Osteocyte (in vitro differentiated cells): ENCODE measurements at places on chromosomes 2 and 18. TPM values are rescaled to one million over a fixed set of nuclear protein-coding genes. Genes with fewer than 3 reads are reported as not detected.

DNA sequence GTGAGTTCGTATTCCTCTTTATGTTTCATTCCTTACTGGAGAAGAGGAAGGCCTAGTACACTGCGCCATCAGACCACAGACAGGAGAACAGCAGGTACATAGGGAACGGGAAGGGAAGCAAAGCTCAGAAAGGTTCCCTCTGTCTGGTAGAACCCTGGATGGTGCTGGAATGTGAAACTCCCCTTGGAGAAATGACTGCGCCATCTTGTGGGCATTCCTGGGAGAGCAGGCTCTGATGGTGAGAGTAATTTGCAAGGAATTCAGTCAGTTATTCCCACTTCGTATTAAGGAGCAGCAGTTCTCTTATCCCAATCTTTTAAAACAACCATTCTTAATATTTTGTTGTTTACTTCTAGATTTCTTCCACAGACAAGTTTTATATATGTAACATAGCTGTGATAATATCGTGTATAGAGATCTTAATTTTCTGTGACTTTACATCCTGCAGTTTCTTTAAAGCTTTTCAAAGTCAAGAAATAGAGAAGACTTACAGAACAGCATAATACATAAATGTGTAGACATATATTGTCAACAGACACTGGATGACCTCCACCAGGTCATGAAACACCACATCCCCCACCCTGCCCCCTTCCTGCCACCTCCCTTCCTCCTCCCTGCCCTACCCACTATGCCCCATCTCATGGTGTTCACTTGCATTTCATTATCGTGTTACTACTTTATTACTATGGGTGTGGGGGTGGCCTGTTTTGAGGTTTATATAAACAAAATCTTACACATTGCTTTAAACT lies 83.9 kb downstream of the ARHGEF4 start:
- no peak overlapping the region for H3K4me3 ChIP-seq
- DNase-seq, result no peak
- no peaks in the 10 kb centered on the region for H3K27me3 ChIP-seq

- no peaks in the 10 kb centered on the region for H3K36me3 ChIP-seq
- no peaks in the 10 kb centered on the region for H3K27me3 ChIP-seq
- H3K4me3 ChIP-seq, result no peak overlapping the region
- DNase-seq, result no peak
- peaks cover 19% of the 10 kb centered on the region for H3K4me1 ChIP-seq
Observed at GRCh38 chr18:33817096-33817495, 239.1 kb downstream of the ASXL3 start.

DNA sequence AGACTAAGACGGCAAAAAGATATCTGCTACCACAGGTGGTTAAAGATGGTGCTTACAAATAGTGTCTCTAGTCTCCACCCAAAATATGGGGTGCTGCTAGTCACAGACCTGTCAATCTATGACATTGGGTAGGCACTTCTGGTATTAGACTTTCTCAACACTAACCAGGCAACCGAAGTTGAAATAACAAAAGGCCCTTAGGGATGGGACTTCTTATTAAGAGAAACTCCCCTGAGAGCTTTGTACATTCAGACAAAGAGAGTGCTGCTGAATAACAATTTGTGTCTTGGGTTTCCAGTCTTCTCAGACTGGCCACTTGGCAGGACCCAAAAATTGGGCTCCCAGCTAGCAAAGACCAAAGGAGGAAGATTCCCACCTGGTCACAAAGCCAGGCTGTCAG lies 310.0 kb downstream of the CNTNAP5 start:
- no peak overlapping the region for H3K4me3 ChIP-seq
- no peaks in the 10 kb centered on the region for H3K4me1 ChIP-seq
- no peaks in the 10 kb centered on the region for H3K36me3 ChIP-seq
- no peak overlapping the region for H3K27ac ChIP-seq

GRCh38 chr2:111239581-111240249 lies 119.0 kb downstream of the BCL2L11 start:
- DNase-seq, result no peak
- H3K36me3 ChIP-seq, result peaks cover 27% of the 10 kb centered on the region
- H3K27me3 ChIP-seq, result no peaks in the 10 kb centered on the region
- H3K4me1 ChIP-seq, result peaks cover 2% of the 10 kb centered on the region

DNA sequence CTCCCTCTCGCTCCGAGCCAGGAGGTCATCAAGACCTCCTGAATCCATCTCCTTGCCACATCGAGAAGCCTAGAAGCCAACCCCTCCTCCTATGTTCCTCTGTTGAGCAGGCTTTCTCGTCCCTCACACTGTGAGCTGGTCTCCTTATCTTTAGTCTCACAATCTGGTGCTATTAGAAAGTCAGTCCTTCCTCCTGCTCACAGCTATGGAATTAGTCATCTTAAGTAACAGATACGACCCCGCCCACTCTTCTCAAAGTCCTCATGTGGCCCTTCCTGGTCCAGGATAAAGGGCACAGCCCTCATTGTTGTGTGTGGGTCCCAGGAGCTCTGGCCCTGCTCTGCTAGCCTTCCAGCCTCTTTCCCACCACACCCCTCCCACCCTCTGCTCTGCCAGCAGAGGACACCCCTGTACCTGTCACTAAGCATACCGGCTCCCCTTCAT lies 41.4 kb upstream of the TRIB2 start:
- no peak for DNase-seq
- no peak overlapping the region for H3K4me3 ChIP-seq
- no peaks in the 10 kb centered on the region for H3K27me3 ChIP-seq
- H3K4me1 ChIP-seq, result peaks cover 3% of the 10 kb centered on the region
- H3K36me3 ChIP-seq, result no peaks in the 10 kb centered on the region
- H3K27ac ChIP-seq, result no peak overlapping the region

DNA sequence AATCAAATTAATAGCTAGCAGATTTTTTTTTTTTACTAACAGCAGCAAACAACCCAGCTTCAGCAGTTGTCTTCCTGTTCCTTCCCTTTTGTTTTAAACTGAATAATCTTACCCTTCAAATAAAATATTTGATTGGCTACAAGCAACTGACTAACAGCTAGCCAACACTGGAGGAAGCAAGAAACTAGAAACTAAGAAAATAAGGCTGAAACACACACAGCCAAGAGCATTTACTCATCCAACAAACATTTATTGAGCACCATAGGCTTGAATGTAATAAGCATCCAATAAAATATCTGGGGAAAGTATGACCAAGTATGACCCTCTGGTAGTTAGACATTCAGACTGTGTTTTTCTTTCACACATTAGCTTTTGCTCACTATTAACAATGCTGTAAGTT lies 189.2 kb downstream of the CD226 start:
- H3K4me3 ChIP-seq, result no peak overlapping the region
- no peak overlapping the region for H3K27ac ChIP-seq
- DNase-seq, result no peak
- peaks cover 12% of the 10 kb centered on the region for H3K4me1 ChIP-seq

DNA sequence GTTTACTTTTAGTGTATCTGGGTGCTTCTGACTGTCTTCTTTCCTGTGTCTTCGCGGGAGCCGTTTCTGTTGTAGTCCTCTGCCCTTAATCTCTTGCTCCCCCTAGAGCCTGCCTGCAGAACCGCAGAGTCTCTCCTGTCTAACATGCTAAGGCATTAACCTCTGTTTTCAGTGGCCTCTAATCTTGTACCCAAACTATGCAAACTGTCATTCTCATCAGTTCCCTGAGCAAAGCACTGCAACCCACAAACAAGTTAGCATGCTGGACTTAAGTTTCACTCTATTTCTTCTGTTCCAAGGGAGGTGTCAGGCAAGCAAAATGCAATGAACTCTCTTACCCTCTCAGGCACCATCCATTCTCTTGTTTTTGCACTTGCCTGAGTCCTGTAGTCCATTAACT lies 138.4 kb downstream of the OTX1 start:
- peaks cover 2% of the 10 kb centered on the region for H3K4me1 ChIP-seq
- H3K36me3 ChIP-seq, result no peaks in the 10 kb centered on the region
- H3K27me3 ChIP-seq, result peaks cover 2% of the 10 kb centered on the region
- DNase-seq, result no peak
- peak overlapping the region; percentile 17 for H3K4me3 ChIP-seq

- peak; percentile 96 for DNase-seq
- peak overlapping the region; percentile 73 for H3K27ac ChIP-seq
- H3K4me3 ChIP-seq, result peak overlapping the region; percentile 88
- peaks cover 2% of the 10 kb centered on the region for H3K27me3 ChIP-seq
- H3K4me1 ChIP-seq, result peaks cover 21% of the 10 kb centered on the region
- peaks cover 3% of the 10 kb centered on the region for H3K36me3 ChIP-seq
Observed at GRCh38 chr2:242088471-242089212, 219.1 kb downstream of the RTP5 start.

GRCh38 chr18:56869189-56869777 lies 218.1 kb downstream of the WDR7 start:
- H3K27me3 ChIP-seq, result no peaks in the 10 kb centered on the region
- H3K4me3 ChIP-seq, result no peak overlapping the region
- H3K27ac ChIP-seq, result no peak overlapping the region
- no peak for DNase-seq
- H3K4me1 ChIP-seq, result peaks cover 11% of the 10 kb centered on the region

DNA sequence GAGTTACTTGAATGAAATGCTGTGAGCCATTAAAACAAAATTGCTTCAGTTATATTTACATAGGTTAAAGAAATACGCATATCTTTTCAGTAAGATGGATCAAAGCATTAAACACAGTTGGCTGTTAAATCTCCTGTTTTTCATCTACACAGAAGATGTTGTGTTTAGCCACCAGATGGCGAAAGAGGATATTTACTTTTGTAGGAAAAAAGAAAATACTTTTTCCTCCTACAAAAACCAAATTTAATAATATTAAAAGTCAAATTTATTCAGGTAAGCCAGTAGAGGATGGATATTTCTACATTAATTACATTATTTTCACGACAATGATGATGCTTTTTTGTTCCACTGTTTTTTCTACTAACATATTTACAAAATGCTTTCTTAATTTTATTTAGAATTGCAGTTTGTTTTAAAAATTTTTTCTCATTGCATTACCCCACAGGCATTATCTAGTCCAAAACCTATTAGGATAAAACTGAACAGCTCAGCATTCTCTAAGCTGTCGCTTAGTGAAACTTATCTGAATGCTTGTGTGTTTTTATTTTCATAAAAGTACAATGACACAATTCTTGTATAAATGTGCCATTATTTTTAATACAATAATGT lies 173.7 kb downstream of the ASXL3 start:
- H3K27me3 ChIP-seq, result no peaks in the 10 kb centered on the region
- no peak for DNase-seq
- H3K4me3 ChIP-seq, result no peak overlapping the region
- no peak overlapping the region for H3K27ac ChIP-seq
- H3K4me1 ChIP-seq, result peaks cover 39% of the 10 kb centered on the region
- H3K36me3 ChIP-seq, result no peaks in the 10 kb centered on the region

HNMT gene
- 3.2 and 4.6 TPM in 2 replicates for total RNA-seq

HOXD13 gene
- not detected in 2 replicates for total RNA-seq

KATNAL2 gene
- 7.1 and 7.9 TPM in 2 replicates for total RNA-seq

GRP gene
- not detected in 2 replicates for total RNA-seq

SKOR2 gene
- not detected in 2 replicates for total RNA-seq

UGT1A8 gene
- not detected in 2 replicates for total RNA-seq

IL1RN gene
- not detected in 2 replicates for total RNA-seq

ZNF892 gene
- total RNA-seq, result 7.0 and 7.6 TPM in 2 replicates

PAIP2B gene
- total RNA-seq, result 0.55 and 0.78 TPM in 2 replicates
